ENCODE measurements at places on chromosomes 6 and 20.
A peak's percentile ranks its signal among the peaks of the same experiment; 100 is the strongest.

DNA sequence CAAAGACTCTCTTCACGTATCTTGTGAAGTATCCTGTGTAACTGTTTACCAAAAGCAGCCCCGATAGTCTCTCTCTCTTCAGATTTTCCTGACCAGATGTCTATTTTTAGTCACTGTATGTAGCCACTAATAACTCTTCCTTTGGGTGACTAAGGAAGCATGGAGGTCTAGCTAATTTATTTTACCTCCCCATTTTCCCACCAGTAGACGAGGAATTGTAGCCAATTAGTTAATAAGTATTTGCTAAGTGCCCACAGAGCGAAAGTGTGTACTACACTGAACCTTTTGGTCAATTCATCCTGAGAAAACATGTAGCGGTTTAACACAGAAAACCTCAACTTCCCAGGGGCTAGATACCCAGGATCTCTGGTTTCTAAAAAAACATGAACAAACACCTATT lies 180.6 kb downstream of the TBX18 start:
- ATAC-seq = no peak

- no peak for ATAC-seq
Measured at GRCh38 chr6:130098317-130098716, 79.9 kb downstream of the L3MBTL3 start.

GRCh38 chr6:135183002-135183531 lies 2.0 kb downstream of the MYB start:
- peak; percentile 77 for ATAC-seq

DNA sequence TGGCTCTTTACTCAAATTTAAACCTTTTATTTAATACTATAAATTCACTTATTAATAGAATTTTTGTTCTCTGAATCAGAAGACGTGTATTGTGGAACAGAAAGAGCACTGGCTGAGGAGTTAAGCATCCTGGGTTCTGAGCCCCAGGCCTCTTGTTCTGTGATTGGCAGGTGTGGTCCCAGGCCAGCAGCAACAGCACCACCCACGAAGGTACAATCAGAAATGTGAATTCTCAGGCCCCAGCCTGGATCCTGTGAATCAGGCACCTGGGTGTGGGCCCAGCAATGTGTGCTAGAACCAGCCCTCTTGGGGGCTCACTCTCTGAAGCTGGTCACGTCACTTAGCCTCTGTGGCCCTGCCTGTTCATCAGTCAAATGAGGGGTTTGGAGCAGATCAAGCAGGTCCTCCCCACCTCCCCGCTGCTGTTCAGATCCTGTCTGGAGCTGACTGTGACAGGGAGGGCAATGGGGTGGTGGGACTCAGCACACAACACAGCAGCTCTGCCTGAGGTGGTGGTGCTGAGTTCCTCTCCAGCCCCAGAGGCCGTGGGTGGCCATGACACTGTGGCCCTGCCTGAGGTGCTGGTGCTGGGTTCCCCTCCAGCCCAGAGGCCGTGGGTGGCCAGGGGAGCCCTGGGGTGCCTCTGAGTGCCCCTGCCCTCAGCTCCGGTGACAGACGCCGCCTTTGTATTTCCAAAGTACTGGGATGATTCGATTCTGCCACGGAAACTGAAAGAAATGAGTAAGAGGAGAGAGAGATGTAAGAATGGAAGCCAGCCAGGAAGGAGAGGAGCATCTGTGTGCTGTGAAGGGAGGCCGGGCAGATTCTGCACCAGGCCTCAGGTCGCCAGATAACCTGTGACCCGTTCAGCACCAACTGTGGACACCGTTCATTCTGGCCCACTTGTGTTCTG lies 41.6 kb upstream of the FRMD1 start:
- no peak for ATAC-seq
